Ureter (tissue), 1 donor: ENCODE measurements at places on chromosomes 1 and 21. TPM values are rescaled to one million over a fixed set of nuclear protein-coding genes. Genes with fewer than 3 reads are reported as not detected.

DNA sequence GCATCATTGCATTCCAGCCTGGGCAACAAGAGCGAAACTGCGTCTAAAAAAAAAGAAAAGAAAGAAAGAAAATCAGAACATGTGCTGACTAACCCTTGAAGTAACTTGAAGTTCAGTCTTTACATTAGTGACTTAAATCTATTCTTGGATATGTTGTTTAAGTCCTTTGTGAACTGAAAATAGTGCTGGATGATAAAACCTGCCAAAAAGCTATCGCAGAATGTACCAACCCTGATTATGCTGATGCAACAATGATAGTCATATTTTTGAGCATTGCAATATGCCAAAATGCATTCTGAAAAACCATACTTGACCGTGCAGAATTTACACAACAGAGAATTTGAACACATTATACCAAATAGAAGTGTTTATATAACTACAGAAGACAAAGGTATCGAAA is 30.7 kb downstream of the SHISAL2A start:
- DNase-seq = no peak

- no peak for DNase-seq
Observed at GRCh38 chr1:147591261-147591891, 50.1 kb downstream of the BCL9 start.

DNA sequence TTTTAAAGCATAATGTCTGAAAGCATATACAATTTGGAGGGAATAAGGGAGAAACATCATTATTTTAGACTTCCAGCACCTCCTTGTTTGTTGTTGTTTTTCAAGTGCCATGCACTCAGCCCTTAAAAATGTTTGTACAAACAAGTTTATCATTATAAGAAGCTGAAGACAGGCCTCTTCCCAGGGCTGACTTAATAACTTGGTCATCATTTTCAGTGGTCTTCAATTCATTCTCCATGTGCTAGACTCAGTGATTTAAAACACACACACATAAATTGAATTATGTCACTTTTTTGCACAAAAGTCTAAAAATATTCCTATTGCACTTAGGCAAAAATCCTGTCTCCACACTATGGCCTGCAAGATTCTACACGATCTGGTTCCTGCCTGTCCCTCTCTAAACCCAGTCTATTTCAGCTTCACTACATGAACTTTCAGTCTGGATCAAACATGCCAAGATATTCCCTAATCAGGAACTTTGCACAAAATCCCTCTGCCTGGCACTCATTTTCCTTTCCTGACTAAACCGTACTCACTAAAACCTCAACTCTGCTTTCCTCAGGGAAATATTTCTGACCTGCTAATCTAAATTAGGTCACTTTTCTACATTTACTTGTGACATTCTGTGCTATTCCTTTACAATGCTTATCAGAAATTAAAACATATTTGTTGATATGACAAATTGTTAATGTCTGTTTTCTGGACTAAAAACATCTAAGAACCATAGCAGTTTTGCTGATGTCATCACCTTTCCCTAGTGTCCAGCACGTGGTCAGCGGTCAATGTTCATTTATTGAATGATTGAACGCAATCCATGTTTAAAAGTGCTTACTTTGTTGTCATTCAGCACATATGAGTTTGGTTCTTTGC is 14.8 kb upstream of the GBP5 start:
- no peak for DNase-seq

DNA sequence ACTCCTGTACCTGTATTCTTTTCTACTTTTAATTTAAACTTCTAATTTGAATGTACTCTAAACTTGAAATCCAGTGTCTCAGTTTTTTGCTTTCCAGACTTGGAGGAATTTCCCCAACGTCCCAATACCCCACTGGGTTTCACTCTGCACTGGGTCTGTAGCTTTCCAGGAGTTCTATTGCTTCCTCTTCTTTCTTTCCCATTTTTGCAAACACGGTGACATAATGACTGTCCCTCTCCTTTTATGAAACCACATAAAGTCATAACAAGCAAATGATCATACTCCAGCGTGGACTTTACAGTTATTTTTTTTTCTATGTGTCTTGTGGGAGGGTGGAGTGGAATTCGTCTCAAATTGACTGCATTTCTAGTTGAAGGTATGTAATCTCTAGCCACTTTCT is 97.1 kb downstream of the FASLG start:
- no peak for DNase-seq

GRCh38 chr1:11784256-11784992 is 21.3 kb downstream of the MTHFR start:
- no peak for DNase-seq

- DNase-seq = no peak
Observed at GRCh38 chr1:203702130-203702577, 62.8 kb upstream of the LAX1 start.

DNA sequence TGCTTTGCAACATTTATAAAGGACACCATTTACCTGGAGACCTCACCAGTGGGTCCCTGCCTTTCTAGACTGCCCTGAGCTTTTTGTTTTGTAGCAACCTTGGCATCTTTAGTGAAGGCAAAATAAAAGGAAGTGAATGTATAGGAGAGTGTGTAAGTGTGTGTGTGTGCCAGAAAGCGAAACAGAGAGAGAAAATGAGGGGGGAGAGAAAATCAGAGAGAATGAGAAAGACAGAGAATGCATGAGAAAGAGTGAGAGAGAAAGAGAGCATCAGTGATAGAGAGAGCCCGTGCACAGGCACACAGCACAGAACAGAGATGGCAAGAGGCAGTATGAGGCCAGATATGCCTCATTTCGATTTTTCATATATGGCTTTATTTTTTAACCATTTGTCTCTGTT is 57.5 kb downstream of the HSD3B1 start:
- DNase-seq = no peak

DNA sequence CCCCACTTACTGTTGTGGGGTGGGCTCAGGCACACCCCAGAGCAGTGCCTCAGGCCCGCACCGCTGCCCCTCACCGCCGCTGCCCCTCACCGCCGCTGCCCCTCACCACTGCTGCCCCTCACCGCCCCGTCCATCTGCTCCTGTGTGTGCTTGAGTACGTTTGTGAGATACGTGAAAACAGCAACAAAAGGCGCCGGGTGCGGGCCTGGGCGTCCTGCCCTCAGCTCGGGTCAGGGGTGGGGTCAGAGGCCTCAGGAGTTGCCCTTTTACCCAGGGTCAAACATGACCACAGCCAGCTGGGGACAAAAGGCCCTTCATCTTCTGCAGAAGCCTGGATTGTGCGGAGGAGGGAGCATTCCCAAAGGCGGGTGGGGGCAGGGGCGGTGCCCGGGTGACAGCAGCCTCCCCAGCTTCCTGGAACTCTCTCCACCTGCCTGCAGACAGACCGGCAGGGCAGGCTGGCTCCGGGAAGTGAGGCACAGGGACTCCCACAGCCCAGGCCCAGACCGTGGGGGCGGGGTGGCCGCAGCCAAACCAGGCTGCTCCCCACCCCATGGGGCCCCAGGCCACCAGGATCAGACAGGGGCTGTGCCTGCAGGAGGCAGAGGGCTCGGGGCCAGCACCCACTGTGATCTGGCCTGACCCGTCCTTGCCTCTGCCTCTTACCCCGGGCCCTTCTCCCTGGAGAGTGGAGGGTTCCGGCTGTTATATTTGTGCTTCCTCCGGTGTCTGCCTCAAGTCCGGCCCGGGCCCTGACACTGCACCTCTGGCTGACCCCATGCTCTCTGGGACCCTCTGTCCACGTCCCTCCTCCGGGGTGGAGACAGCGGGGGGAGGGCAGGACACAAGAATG is 2.3 kb upstream of the VWA1 start:
- peak; percentile 91 for DNase-seq

GRCh38 chr1:21308847-21309652 is 18.8 kb upstream of the ECE1 start:
- DNase-seq = no peak

DNA sequence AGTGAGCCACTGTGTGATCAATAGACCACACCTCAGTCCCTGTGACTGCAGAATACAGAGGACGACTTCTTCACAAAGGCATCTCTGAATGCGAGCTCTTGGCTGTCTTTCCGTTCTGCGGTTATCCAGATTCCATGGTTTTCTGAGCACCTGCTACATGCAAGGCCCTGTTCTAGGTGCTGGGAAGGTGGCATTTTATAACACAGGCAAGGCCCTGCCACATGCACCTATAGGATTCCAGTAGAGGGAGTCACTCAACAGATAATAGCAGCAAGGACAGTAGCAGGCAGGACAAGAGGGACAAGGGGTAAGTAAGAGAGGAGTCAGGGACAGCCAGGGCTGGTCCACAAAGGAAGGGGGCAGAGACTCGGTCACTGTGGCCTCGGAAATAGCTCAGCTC is 9.0 kb downstream of the URB1 start:
- DNase-seq = no peak

- peak; percentile 64 for DNase-seq
Observed at GRCh38 chr1:11858968-11859871, 475 bp upstream of the NPPB start.

- DNase-seq = no peak
Observed at GRCh38 chr1:55478742-55479141, 263.6 kb upstream of the USP24 start.

GRCh38 chr21:26019236-26019635 is 151.3 kb downstream of the APP start:
- no peak for DNase-seq

- no peak for DNase-seq
Observed at GRCh38 chr21:41054018-41054578, 113.9 kb upstream of the BACE2 start.

DNA sequence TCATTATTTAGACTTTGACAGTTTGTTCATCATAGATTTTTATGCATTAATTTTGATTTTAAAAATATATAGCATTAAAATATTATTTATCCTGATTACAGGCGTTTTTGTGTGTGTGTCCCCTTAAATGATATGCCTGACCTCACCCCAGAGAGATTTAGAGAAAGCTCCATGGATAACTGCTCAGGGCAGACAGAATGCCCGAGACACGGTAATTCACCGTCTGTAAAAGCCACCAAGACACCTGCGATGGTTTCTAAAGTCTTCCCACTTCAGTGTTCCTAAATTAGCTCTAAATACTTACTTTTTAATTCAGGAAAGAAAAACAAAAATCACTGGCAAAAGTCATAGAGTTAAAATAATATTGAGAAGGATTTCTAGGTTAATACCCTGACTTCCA is 350.6 kb upstream of the RUNX1 start:
- no peak for DNase-seq

DNA sequence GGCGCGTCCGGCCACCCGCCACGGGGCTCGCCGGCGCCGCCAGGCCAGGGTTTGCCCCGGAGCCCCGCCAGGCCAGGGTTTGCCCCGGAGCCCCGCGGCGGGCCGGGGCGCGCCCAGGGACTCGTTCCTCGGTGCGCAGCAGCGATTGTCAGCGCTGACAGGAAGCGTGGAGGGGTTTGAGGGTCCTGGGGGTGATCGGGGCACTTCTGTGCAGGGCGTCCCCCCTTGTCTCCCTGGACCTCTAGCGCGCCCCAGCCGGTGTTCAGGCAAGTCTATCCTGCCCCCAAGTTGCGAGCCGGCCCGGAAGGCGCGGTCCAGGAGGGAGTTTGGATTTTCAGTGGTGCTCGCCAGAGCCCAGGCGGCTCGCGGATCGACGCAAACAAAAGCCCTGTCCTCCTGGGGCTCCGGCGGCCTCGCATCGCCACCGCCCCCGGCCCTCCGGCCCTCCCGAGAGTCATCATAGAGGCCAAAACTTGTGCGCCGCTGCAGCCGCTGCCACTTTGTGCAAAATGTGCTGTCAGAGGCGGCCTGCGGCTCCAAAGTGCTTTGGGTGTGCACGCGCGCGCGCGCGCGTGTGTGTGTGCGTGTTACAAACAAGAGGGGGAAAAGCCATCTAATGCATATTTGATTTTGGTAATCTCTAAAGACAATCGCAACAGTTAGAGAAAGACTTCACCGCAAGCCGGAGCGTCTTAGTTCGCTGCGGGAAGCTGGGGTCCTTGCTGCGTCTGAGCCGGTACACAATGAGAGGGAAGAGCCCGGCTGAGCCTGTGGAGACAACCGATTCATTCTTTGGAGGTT is 1.0 kb downstream of the ROR1 start:
- DNase-seq = peak; percentile 50

GRCh38 chr1:26288311-26288941 is 8.5 kb downstream of the SH3BGRL3 start:
- no peak for DNase-seq

DNA sequence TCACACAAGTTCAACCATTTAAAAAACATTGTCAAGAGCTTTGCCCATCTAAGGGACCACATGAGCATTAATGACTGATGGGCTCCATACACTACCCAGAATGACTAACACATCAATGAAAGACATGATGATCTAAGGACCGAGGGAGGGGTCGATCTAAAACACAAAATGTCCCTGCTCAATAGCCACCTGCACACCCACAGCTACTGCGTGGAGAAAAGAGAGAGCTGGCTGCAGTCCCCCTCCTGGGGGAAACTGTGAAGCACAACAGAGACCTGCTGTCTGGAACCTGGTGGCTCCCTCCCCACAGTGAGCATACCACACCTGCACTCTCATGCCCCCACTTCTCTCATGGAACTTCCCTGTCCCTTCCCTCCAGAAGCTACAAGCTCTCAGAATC is 130.1 kb upstream of the ERG start:
- DNase-seq = no peak

DNA sequence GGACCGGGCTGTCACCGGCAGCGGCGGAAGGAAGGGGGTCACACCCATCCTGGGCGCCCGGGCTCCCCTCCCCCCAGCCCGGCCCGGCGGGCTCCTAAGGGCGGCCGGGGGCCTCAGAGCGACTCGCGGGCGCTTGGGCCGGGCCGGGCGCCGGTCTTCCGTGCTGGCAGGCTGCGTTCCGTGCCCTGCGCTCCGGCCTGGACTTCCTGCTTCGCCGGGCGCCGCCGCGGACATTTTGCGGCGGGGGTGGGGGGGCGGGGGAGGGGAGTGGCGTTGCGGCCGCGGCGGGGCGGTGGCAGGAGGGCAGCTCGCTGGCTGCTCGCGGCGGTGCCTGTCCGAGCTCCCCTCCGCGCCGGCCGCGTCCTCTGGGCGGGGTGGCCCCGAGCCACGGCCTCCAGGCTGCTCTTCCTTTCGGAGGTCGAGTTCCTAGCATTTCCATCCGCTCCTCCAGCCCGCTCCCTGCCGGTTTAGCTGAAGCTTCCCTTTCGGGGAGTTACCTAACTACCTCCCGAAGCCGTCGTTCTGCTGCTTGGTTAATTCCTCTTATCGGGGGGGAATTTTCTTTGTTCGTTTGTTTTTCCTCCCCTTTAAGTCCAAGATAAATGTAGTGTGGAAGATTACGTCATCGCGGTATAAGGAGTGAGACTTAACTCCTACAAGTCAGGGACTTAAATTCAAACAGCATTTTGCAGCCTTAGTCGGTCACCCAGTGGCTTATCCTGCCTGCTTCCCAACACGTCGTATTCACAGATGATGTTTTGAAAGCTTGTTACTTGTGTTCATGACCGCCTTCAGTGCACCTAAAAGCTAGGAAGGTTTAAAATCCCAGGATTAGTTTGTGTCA is 730 bp downstream of the CDC42 start:
- DNase-seq = peak; percentile 71

GRCh38 chr1:90358448-90358847 is 358.7 kb downstream of the BARHL2 start:
- DNase-seq = no peak

GRCh38 chr1:22025368-22026155 is 24.1 kb downstream of the CELA3A start:
- DNase-seq = peak; percentile 92

- no peak for DNase-seq
Observed at GRCh38 chr1:101497881-101498559, 261.2 kb downstream of the S1PR1 start.

Gene CNKSR1
- total RNA-seq = 40.6 TPM

Gene OR2L2
- total RNA-seq = 0.29 TPM

Gene C1orf87
- not detected for total RNA-seq

Gene HTR1D
- total RNA-seq = 0.91 TPM

Gene ATP1A1
- 322 TPM for total RNA-seq

Gene LAMB3
- 58.5 TPM for total RNA-seq

Gene PTPRF
- 405 TPM for total RNA-seq
